ENCODE measurements at places on chromosomes 2 and 18.

- peak; percentile 26 for DNase-seq
Observed at GRCh38 chr2:230411570-230412370, 4.2 kb upstream of the SP100 start.

GRCh38 chr2:79820281-79820680 lies 307.4 kb downstream of the CTNNA2 start:
- DNase-seq = no peak

DNA sequence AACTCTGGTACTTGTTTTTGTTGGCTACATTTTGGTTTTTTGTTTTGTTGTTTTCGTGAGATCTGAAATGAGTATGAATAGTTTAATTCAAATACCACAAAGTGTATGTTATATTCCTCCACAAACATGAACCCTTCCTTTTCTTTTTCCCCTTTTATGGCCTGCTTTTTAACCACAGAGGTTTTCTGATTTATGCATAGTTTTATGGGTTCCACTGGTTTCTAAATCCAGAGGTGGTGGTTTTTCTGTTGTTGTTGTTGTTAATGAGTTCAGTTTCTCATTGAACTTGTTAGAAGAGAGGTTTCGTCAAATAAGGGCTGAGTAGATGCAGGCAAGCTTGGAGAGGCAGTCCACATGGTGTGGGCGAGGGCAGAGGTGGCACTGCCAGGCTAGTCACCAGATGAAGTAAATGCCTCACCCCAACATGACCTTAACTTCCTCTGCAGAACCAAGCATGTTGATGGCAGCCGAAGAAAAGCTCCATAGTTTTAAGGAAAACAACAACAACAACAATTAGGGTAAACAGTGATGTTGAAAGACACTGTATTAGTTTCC lies 72.5 kb downstream of the RIF1 start:
- no peak for DNase-seq

- no peak for DNase-seq
Observed at GRCh38 chr2:59655809-59656208, 897.6 kb downstream of the BCL11A start.

GRCh38 chr2:52572469-52572894 lies 1195.1 kb upstream of the CHAC2 start:
- no peak for DNase-seq

DNA sequence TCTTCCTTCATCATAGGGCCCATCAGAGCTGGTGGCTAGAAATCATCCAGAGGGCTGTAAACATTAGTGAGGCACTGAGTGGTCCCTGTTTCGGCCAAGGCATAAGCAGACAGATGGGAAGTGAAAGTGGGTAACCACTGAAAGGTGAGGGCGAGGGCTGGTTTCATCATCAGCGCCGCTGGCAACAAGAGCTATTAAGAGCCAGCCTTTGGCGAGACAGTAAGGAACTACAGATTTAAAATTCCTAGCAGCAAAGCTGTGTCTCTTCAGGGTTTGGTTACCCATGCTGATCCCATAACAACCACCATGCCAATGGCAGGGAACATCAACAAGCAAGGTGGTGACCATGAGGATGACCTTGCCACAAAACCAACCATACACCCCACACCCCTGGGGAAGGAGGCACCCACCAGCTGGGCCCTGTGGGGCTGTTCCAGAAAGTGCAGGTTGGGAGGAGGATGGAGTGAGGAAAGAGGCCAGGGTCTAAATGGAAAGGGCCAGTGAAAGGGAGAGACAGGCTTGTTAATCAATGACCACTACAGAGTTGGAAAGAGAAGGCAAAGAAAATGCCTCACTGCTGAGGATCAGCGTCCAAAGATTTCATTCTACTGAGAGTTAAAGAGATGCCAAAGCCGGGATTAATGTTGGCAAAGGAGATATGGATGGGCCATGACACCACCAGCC lies 9.0 kb upstream of the SLC20A1 start:
- DNase-seq = no peak

GRCh38 chr18:61637319-61637718 lies 255.5 kb downstream of the RNF152 start:
- no peak for DNase-seq

GRCh38 chr2:24007693-24008092 lies 2.2 kb upstream of the MFSD2B start:
- DNase-seq = no peak

DNA sequence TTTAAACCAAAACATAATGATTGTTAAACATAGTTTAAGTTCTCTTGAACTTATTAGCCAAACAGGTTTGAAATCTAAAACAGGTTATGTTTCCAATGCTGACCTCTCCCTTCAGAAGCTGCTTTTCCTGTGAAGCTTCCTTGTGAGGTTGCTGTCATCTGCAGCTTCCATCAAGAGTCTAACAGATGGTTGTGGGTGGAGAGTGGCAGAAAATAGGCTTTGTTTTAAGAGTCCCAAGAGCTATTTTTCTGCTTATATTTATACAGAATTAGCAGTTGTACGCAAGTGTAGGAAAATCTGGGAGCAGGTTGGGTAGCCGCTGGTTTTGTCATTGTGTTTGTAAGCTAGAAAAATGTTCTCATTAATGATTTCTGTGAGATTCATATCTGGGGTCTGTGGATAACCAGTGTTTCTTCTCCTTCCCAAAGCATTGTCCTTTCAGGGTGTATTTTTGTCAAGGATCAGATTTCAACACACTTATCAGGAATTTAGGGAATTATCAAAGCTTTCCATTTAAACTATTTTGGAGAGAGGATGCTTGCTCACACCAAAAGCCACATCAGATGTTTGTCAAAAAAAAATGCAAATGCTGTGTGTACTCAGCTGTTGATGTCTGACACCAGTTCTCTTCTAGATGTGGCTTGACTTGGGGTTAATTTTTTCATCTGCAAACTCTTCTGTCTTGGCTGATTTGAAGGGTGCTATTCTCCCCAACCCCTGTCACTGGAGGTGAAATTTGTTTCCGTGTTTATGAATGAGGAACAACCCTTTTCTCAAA lies 78.1 kb upstream of the KIF5C start:
- no peak for DNase-seq

DNA sequence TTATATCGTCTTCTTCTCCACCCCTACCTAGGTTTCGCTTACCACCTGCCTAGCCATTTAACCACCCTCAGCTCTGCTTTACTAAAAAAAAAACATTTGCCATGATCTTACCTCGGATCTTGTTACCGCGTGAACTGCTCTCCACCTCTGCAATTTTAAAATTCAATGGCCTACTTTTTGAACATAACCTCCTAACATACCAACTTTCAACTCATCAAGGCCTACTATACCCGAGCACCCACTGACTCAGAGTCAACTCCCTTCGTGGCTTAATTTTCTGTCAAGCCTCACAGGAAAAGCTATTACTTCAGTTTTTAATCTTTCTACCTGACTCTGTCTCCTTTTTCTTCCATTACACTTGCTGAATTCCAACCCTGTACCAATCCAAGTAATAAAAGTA lies 55.7 kb downstream of the ATAD2B start:
- no peak for DNase-seq

GRCh38 chr2:215808996-215809395 lies 204.4 kb downstream of the MREG start:
- DNase-seq = no peak

DNA sequence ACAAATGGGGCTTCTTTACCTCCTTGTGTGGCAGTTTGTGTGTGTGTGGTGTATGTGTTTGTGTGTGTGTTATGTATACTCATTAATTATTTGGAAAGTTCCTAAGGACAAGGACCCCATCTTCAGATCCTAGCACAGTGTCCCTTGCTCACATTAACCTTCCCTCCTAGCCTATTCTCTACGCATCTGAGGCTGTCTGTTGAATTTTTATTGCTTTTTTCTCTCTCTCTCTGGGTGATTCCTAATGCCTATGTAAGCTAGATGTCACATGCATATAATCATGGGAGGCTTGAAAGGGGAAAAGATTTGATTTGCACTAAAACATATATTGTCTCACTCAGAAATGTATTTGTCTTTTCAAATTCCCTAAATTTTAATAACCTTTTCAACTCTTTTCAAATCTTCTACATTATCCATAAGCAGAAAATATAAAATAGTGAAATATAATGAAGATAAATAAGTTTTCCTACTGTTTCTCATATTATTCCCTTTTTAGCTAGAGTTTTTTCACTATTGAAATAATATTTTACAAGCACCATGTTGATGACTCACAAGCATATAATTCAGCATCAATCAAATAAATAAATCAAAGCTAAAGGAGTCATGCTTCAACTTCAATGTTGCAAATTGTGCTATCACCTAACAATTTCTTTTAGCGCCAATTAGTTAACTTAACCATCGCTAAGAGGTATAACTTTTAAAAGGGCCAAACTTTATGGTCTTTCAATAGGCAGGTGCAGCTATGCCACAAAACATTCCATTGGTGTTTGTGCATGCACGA lies 199.0 kb upstream of the ERBB4 start:
- no peak for DNase-seq

DNA sequence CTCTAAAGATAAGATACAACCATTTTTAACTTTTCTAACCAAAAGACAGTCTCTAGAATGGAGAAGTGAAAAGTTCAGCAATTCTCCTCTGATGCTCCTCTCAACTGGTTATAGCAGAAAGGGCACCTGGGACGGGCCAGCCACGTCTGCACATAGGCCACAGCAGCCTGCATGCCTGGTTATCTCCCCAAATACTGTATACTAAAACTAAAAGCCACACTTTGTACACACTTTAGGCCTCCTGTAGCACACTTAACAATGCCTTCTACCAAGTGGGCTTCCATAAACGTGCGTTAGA lies 179.1 kb downstream of the ANKRD44 start:
- DNase-seq = no peak

DNA sequence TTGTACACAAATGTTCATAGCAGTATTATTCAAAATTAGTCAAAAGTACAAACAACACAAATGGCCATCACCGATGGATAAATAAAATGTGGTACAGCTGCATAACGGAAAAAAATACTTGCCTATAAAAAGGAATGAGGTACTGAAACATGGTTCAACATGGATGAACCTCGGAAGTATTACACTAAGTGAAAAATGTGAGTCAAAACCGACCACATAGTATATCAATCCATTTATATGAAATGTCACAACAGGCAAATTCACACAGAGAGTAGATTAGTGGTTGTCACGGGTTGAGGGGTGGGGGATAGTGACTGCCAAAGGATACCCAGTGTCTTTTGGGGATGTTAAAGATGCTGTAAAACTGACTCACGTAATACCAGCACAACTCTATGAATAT lies 3.5 kb downstream of the SS18 start:
- DNase-seq = no peak

DNA sequence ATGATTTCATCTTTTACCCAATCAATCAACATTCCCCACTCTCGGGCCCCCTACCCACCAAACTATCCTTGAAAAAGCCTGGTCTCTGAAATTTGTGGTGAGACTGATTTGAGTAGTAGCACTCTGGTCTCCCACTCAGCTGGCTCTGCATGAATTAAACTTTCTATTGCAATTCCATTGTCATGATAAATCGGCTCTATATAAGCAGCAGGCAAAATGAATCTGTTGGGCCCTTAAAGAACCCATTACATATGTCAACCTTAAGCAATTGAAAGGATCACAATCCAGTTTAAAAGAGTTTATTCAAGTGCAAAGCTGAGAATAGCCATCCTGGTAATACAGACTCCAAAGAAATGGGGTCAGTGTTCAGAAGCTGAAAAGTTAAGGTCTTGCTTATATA lies 68.2 kb downstream of the NEURL3 start:
- DNase-seq = no peak

DNA sequence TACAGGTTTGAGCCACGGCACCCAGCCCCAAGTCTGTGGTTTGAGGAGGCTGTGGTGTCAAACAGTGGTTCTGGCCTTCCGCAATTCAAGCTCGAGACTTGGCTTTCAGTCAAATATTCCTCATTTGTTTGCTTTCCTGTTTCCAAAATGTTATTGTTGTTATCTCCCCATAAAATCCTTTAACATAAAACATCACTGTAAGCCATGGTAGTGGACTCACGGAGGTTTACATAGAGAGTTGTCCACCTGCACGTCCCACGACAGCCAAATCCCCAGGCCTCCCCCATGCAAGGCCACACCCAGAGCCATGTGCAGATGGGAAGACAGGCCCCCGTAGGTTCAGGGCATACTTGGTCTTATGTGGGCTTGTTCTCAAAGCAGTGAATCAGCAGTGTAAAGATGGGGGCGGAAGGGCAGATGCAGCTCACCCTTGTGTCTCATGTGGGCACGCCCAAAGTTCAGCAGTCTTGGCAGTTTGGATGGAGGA lies 18.9 kb upstream of the ST3GAL5 start:
- DNase-seq = no peak

DNA sequence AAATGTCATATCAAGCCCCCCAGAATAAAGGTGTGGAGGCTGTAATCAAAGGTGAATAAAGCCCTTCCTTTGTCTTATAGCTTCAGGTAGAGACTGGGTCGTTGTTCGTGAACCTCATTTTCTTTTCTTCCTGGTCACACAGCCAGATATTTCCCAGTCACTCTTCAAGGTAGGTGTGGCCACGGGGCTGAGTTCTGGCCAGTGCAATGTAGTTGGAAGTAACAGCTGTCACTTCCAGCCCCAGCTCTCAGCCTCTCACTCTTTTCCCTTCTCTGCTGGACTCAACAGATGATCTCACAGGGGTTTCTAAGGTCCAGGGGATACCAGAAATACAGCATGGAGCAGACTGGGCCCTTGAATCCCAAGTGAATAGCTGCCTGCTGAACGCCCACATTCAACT lies 15.8 kb upstream of the TRPM8 start:
- DNase-seq = no peak

- DNase-seq = no peak
Observed at GRCh38 chr18:2441544-2441943, 129.8 kb downstream of the METTL4 start.

GRCh38 chr2:190786404-190787166 lies 94.0 kb upstream of the GLS start:
- DNase-seq = no peak

DNA sequence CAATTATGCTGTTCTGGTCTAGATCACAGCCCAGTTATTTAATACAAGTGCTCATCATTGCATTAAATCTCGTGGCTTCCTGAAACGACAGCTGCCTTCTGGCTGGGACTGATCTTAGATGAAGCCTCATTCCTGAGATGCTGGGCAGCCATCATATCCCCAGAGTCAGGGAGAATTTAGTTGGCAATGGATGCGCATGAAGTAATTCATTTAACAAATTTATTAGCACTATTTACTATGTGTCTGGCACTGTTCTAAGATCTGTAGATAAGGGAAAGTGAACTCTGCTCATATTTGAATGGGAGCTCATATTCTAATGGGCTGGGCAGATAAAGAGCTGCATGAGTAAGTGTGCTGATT lies 244.7 kb downstream of the KCNS3 start:
- no peak for DNase-seq

DNA sequence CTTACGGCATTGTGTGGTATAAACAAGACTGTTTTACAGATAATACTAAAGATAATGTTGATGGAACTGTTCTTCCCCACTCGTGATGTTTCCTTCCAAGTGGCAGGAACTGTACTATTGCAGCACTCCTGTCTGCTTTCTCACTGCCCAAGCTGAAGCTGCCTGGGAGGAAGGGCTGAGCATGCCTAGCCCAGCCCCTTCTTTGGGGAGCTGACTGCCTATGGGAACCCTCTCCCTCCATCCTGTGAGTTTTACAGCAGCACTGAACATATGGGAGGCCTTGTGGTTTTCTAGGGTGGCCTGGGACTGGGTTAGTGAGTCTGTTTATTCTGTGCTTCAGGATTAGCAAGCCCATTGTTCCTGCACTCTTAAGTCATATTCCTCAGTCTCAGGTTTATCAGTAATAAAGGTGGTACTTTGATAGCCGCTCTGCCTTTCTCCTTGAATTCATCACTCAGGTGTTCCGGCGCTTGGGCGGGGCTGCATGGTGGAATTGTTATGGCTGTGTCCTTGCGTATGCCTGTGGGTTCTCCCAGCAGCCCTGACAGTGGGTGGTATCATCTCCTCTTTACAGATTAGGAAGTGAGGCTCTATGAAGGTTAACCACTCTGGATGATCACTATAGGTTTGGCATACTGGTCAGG lies 379.7 kb downstream of the PTPRM start:
- DNase-seq = no peak
